ENCODE measurements at places on chromosomes 2 and 18.

GRCh38 chr2:46836295-46837111, 79.1 kb downstream of the MCFD2 start:
- no peak for DNase-seq

DNA sequence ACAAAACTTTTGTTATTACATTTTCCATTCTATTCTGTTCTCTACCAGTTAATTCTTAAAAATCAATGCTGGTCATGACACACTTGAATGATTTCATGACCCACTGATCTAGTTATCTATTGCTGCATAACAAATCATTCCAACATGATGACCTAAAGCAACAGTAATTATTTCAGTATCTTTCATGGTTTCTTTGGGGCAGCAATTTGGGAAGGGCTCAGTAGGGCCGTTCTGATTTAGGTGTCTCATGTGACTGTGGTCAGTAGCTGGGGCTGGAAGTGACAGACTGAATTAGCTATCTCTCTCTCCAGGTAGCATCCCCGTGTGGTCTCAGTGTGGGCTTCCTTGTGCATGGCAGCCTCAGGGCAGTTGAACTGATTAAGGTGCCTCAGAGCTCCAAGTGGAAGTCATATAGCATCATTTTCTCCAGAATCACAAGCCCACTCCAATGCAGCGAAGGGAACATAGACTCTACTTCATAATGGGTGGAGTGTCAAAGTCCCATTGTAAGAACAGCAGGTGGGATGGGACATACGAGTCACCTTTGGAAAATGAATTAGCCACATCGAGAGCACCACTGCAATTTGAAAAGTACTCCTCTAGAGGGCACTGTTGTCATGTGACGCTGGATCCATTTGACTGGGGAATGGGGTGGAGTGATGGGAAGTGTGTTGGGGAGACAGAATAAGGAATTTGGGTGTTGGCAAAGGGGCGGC, 39.1 kb upstream of the FAM136A start:
- no peak for DNase-seq

DNA sequence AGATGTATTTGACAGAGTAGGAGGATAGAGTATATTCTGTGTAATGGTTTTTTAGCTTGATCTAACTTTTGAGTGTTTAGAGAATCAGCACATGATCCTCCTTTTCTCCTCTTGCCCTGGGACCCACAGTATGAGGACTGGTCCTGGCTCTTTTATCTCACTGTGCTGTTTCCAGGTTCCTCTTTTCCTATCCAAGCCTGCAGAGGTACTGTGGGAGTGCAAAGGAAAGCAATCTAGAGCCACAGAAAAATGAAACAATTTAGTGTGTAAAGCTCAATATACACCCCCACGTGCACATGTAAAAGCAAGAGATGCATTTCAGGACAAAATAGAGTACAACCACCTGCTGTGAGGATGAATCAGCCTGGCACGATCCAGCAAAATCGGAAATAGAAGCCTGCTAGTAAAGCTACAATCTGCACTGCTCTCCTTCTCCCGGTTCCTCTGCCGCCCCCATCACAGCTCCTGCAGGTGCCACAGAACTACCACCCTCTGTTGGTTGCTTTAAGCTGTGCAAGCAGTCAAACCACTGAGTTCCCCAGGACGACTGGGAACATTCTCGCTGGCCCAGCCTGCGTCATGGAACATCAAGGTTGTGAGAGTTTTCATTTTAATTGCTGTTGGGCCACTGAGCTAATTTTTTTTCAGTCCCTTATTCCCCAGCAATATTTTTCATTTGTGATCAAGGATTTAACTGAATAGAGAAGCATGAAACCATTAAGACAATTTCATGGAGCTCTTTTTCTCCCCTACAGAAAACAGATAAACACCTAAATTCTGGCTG, 47.8 kb upstream of the MAPRE3 start:
- no peak for DNase-seq

GRCh38 chr2:23803965-23804542, 122.9 kb downstream of the ATAD2B start:
- DNase-seq: no peak

DNA sequence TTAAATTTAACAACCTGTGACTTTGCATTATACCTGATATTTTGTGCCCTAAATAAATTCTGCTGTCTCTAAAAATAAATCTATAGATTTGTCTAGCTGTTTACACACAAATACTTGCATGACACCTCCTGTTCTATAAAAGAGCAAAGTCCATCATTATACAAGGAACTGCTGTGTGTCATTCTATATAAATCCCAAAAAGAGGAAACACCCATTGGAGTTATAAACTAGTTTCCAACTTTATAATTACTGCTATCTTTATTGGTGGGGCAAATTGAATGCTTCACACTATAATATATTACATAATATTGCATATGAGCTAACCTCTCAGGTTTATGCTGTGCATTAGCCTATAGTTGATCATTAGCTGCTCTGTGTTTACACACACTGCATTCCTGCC, 504.4 kb downstream of the SATB2 start:
- no peak for DNase-seq

Measured in NCI-H1436 treated with DMSO at 0.1 percent for 48 hours (cell line).